Effector memory CD4-positive, alpha-beta T cell (primary cell): ENCODE measurements at places on chromosomes 7 and 10.

GRCh38 chr7:47089461-47089860, 492.4 kb downstream of the TNS3 start:
- no peak for DNase-seq

DNA sequence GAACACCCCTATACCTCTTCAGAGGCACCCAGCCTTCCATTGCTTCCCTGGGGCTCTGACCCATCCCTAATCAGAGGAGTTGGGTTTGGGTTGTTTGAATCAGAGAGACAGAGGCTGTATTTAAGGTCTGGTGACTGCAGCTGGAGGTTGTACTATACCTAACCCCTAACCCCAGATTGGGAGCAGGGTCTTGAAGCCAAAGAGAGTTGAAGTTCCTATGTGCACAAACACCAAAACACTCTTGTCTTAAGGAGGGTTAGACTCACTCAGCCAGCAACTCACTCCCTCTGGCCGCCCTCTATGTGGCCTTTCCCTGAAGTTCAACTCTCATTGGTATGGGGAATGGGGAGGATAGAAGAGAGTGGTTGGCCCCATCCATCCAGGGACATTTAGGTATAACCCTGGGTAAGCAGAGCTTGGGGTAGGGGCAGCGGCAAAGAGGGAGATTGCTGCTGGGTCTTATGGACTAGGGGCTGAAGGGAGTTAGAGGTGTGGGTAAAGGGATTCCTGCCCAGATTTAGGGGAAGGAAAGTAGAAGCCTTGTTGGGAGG, 80.0 kb downstream of the PAX2 start:
- no peak for DNase-seq

GRCh38 chr7:13189668-13190067, 502.2 kb downstream of the ARL4A start:
- no peak for DNase-seq

- DNase-seq, result no peak
These were observed 61.1 kb downstream of the GRK5 start for GRCh38 chr10:119268428-119268827.

GRCh38 chr7:155756322-155756721, 55.9 kb downstream of the SHH start:
- no peak for DNase-seq

- no peak for DNase-seq
These were observed 1314.5 kb downstream of the XPNPEP1 start for GRCh38 chr10:108608860-108609259.

DNA sequence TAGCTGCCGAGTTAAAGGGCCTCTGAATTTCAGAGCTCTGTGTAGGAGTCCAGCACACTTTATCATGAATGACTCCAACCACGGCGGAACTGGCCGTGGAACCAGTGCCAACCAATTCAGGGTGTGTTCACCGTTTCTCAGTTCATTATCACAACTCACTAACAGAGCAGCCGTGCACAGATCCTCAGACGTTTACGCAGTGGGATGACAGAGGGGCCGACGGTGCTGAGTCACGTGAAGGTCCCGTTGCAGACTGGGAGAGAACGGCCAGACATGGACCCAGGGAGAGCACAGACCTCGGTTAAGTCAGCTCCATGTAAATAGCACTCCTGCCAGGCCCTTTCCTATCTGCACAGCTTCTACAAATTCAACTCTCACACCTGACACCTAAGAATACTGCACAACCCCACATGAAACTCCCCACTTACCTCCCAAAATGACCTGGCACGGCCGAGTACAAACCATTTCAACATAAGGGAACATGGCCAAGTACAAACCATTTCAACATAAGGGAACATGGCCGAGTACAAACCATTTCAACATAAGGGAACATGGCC, 95.5 kb downstream of the DIP2C start:
- no peak for DNase-seq

GRCh38 chr10:11208908-11209829, 191.5 kb downstream of the CELF2 start:
- DNase-seq, result no peak

DNA sequence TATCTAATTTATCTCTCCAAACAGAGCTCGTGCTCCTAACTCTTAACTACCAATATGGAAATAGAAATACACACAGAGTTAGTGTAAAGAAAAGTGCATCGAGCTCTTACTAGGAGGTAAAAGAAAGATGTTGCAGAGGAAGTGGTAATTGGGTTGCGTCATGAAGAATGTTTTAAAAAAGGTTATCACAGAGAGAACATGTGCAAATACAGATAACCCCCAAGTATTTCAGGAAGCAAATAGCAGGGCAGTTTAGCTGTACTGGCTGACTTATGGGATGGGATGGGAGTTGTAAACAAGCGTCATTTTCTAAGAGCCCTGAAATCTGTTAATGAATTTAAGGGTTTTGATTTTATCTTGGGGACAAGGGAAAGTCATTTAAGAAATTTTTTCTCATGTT, 153.9 kb downstream of the AGMO start:
- no peak for DNase-seq

DNA sequence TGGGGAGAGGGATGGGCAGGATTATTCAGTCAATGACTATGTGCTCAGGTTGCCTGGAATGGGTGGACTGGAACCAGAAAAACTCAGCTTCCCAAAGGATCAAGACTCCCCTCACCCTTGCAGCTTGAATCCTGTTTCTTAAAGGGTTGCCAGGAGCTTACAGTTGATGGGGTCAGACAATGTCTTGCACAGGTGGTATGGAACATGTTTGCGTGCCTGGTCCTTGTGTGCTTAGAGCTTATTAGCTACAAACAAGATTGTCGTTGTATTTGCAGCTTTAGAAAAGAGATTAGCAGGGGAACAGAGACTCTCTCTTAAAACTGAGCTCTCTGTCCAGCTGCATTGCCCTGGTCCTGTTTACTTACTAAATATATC, 56.9 kb downstream of the PRR15 start:
- no peak for DNase-seq

DNA sequence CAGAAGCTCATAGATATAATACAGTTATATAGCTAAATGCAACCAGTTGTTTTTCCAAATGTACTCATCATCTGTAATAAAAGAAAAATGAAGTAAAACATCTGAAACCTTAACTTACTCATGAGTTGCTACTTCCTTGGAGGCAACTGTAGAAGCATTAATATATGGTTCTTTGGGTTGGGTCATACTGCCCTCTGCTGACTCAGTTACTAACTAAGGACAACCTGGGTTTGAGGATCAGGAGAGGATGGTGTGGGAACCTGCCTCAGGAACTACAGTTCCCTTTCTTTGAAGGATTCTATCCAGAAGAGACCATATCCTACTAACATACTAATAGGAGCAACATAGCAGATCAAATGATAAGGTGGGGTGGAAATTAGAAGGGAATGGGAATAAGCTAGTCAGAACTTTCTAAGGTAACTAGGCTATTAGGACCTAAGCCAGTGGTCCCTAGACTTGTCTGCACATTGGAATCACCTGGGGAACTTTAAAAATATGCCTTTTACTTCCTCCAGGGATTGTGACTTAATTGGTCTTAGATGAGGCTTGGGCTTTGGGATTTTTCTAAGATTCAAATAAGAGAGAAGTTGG, 20.7 kb downstream of the COX15 start:
- no peak for DNase-seq

DNA sequence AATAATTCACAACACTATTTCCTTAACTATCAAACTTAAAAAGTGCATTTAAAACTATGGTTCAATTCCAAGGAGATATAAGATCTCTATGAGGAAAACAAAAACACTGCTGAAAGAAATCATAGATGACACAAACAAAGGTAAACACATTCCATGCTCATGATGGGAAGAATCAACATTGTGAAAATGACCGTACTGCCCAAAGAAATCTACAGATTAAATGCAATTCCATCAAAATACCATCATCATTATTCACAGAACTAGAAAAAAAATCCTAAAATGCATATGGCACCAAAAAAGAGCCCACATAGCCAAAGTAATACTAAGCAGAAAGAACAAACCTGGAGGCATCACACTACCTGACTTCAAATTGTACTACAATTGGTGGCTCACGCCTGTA, 159.9 kb upstream of the EEPD1 start:
- no peak for DNase-seq

- DNase-seq, result no peak
These were observed 10.7 kb downstream of the CALD1 start for GRCh38 chr7:134789967-134790685.

DNA sequence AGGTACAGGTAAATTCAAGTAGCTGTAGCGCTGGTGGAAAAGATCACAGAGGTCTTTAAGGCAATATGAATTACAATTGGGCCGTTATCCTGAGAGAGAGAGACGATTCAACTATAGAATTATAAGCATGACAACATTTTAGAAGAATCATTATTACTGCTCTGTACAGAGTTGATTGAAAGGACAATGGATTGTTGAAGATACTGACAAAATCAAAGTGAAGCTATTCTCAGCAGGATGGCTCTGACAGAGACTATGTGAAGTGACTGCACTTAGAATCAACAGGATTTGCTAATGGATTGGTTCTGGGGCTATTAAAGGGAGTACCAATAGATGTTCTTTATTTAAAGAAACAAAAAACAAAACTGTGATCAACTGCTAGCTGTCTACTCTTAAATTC, 634.8 kb upstream of the GRM3 start:
- no peak for DNase-seq

DNA sequence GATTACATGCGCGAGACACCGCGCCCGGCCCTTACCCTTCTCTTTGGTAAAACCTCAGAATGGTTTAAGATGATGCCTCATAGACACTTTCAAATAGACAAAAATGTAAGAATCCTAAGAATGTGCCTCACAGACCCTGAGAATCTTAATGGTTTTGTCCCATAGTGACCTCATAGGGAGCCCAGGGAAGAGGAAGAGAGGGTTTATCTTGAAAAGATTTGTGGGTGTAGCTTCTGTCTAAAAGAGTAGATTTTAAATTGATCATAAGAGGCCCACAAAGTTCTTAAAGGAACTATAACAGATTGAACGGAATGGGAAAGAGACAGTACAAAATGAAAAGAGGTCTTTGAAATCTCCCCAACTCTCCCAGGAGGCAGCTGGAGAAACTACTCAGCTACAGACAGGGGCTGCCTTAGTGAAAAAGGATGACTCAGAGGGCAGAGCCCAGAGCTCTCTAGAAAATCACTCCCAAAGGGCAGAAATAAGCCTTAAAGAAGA, 220.6 kb downstream of the ADRA2A start:
- DNase-seq, result no peak

DNA sequence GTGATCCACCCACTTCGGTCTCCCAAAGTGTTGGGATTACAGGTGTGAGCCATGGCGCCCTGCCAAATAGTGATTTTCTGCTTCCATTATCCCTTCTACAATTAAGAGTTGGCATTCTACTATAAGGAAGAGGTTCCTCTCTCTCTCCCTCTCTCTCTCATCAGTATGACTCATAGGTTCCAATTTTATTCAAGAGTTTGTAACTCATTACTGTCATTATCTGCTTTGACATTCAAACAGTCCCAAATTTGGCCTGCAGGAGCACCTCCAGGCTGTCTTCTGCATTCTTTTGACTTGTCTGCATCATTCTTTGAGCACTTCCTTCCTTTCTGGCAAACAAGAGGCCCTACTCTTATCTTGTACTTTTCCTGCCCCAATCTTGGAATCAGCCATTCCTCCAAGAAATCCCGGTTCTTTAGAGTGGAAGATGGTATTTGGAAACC, 33.2 kb upstream of the CALU start:
- no peak for DNase-seq

DNA sequence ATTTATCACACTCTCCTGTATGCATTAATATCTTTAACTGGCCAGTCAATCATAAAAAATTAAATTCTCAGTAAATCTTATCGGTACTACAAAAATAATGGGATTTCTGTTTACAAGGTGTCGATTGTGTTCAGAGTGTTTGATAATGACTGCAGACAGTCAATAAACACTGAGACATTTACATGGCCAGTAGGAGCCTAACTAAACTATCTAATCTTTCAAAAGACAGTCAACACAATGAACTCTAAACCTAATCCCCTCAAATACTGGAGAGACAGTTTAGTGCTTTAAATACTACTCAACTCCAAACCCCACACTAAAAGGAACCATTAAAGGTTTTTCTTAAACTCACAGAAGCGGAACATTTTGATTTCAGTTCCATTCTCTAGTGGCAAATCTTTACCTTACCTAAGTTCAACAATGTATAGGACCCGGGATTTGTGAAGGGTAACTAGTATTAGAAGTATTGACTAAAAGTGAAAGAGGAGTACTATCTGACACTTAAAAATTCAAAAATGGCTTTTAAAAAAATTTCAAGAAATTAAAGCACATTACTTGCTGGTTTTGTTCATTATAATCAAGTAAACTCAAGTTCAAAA, 37.3 kb upstream of the EXOC6 start:
- DNase-seq, result no peak

DNA sequence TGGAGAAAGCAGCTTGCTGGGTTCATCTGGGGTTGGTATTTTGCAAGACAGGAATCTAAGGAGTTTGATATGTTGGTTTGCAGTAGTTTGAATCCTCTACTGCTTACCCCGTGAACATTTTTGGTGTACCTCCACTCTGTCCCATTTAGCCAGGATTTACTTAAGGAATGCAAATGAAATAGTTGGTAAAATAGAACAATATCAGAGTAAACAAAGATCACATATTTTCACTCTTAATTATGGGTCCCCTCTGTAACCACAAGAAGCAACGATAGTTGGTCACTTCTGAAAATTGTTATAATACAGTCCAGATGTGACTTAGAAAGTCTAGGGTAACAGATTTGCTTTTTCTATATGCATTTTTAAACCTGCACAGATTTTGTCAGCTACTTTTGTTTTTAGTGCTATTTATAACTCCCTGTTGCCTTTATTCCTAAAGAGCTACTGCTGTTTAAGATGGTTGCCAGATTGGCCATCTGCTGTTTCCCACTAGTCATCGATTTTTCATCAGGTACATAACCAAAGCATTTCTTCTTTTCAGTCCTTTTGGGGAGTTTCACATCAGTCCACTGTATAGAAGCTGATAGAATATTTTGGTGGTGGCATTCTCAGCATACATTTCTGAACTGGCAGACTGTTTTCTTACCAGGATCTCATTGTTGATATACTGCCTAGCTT, 37.6 kb downstream of the MAPK8 start:
- DNase-seq, result no peak

DNA sequence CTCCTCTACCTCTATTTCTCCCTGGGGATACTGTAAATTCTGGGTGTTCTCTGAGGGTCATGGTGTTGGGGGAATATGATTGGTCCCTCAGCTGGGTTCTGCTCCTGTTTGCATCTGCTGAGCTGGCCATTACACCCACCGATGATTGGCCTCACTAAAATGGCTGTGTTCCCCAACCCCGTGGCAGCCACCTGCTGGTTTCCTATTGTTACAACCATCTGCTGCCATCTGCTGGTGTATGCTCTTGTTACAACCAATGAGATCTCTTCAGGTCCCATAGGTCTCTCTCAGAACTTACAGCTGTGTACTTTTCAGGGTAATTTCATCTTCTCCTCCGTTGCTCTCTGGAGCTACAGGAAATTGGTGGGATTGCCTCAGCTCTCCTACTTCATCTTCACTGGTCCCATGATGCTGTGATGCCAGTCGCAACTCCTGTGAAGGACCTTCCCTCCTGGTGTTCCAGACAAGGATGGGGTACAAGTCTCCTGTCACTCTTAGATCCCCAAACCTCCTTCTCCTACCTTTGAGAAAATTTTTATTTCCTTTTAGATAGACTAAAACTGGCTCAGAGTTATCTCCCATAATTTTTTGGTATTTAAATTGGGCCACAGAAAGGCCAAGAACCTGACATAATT, 303.5 kb upstream of the SMIM30 start:
- DNase-seq, result peak; percentile 29

GRCh38 chr7:85522070-85522469, 335.2 kb upstream of the SEMA3D start:
- no peak for DNase-seq
